ENCODE measurements at places on chromosomes 12 and 14. TPM values are rescaled to one million over a fixed set of nuclear protein-coding genes. Genes with fewer than 3 reads are reported as not detected.

C12orf54 gene
- not detected for total RNA-seq

LRTM2 gene
- not detected for total RNA-seq

GPR84 gene
- 0.50 TPM for total RNA-seq

ASB2 gene
- total RNA-seq, result 13.7 TPM

GRCh38 chr12:84862186-84862585 is 50.4 kb downstream of the SLC6A15 start:
- DNase-seq, result no peak

DNA sequence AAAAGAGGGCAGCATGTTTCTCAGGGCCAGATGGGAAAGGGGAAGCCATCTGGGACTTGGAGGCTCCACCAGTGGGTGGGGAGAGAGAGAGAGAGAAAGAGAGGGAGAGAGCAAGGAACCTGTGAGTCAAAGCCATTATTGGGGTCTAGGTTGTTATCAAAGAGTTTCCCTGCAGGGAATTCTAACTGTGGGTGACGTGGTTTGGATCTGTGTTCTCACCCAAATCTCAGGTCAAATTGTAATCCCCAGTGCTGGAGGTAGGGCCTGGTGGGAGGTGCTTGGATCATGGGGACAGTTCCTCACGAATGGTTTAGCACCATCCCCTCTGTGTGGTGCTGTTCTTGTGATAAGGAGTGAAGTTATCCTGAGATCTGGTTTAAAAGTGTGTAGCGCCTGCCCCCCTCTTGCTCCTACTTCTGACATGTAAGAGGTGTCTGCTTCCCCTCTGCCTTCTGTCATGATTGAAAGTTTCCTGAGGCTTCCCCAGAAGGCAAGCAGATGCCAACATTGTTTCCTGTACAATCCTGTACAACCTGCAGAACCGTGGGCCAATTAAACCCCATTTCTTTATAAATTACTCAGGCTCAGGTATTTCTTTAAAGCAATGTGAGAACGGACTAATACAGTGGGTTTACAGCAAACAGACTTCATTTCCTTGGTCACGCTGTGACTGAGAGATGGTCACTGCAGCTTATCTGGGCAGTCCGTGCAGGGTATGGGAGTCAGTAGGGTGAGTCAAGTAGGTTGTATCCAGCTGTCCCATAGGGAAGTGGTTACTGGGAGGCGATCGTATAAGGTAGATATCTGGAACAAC is 52.4 kb downstream of the CCDC91 start:
- no peak for DNase-seq

GRCh38 chr12:114476159-114476558 is 70.2 kb upstream of the TBX5 start:
- DNase-seq, result no peak

- DNase-seq, result peak; percentile 7
Measured at GRCh38 chr14:100618763-100619320, 31.6 kb upstream of the BEGAIN start.

GRCh38 chr12:58615047-58615446 is 305.3 kb downstream of the LRIG3 start:
- no peak for DNase-seq

DNA sequence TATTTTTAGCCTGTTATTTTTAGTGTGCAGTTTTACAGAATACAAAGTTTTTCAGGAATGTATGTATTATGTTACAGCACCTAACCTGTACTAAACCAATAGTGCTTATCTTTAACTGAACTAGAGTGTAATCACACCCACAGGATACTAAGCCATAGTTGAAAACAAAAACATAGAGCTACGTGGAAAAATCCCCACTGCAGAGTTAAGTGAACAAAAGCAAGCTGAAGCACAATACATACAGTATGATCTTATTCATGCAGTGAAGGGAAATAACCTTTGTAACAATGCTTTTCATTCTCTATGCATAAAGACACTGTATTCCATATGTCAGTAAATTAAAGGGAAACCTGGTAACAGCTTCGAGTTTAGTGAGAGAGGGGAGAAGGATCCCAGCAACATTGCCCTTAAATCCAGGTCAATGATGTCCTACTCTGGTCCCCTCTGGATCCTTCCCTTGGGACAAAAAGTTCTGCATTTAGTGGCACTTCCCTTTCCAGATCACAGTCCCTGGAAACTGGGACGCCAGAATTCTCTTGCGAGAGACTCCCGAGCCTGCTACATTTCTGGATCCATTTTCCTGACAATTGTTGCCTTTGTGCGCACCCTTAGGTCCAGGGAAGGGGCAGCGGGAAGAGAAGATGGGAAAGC is 121.3 kb upstream of the CCND2 start:
- no peak for DNase-seq

DNA sequence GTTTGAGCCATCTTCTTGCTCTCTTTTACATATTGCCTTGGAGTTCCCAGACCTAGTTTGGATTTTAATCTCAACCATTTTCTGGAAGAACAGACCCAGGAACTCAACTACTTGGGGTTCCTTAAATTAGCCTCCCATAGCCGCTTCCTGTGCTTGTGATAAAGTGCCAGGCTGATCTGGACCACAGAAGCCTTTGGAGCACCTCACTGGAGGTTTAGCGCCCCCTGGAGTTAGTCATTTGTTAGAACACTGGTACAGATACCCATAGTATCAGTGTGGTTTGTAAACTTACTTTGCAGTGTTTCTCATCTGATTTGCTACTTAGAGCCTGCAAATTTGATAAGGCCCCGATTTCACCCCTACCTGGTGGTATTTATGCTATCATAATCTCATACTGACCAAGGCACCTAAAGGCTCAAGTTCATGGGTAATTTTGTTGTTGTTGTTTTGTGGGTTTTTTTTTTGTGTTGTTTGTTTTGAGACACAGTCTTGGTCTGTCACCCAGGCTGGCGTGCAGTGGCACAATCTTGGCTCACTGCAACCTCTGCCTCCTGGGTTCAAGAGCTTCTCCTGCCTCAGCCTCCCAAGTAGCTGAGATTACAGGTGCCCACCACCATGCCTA is 3.7 kb downstream of the UNC119B start:
- peak; percentile 72 for DNase-seq

- DNase-seq, result no peak
Measured at GRCh38 chr14:96648506-96649326, 146.5 kb downstream of the PAPOLA start.

DNA sequence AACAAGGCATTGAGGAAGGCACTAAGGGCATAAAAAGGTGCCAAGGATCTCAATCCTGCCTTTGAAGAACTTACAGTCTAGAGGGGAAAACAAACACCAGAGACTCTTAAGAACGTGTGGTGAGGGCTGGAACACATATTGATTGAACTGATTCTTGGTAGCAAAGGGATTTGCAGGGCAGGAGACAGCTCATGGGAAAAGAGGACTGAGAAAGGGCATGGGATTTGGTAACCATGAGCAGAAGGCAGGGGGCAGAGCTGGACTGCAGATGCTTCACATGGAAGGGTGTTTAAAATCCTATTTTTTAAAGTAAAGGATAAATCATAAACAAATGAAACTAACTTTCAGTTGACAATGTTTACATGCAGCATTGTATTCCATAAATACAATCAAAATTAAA is 203.1 kb downstream of the ITPR2 start:
- no peak for DNase-seq

GRCh38 chr12:80752464-80752863 is 35.8 kb downstream of the MYF5 start:
- no peak for DNase-seq

- peak; percentile 72 for DNase-seq
Measured at GRCh38 chr12:95204141-95204866, 13.0 kb downstream of the FGD6 start.

DNA sequence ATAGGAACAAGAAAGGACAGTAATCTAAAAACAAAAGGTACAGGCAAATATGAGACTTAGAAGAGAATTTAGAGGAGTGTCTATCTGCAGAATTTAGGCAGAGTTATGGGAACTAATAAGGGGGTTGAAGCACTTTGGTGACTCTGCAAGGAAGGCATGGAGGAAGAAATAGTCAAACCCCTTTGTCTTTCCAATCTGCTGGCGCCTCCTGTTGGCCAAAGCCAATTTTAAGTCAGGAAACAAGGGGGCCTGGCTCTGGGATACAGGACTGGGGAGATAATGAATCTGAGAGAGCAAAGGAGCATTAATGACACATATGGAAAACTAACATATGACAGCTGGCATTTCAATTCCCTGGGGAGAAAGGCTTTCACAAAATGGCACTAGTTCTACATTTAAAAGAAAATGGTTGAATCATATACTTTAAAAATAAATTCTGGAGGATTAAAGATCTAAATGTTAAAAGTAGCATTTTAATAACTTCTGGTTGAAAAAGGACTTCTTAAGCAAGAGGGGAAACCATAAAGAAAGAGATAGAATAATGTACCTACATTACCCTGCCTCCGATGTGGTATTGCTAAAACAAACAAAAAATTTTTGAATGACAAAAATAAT is 48.5 kb upstream of the CSRP2 start:
- no peak for DNase-seq

GRCh38 chr12:67649261-67649569 is 670 bp downstream of the DYRK2 start:
- DNase-seq, result no peak

DNA sequence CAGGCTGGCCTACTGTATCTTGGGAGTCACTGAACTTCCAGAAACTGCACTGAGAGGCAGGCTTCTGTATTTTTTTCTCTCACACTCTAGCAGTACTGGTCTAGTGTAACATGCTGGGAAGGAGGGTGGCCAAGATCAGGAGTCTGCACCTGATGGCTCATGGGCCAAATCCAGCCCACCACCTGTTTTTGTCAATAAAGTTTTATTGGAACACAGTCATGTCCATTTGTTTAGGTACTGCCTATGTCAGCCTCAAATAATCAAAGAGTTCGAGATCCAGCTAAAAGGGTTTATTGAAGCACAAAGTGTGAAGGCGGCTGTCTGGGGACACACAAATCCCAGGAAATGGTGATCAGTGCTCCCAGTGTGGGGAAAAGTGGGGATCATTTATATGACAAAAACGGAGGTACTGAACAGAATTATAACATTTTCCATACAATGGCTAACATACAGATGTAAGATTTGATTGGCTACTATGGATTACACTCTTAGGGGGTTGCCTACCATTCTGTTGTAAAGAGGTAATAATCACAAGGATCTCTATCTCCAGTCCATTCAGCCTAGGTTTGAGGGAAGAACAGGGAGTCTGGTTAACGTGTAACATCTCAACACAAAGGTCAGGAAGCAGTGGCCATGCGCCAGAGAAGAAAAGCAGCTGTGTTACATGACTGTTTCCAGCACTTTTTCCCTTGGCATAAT is 12.9 kb downstream of the USP30 start:
- peak; percentile 59 for DNase-seq

GRCh38 chr14:103196716-103197115 is 73.5 kb downstream of the TNFAIP2 start:
- DNase-seq, result no peak

GRCh38 chr12:124184456-124184855 is 110.4 kb upstream of the RFLNA start:
- no peak for DNase-seq

DNA sequence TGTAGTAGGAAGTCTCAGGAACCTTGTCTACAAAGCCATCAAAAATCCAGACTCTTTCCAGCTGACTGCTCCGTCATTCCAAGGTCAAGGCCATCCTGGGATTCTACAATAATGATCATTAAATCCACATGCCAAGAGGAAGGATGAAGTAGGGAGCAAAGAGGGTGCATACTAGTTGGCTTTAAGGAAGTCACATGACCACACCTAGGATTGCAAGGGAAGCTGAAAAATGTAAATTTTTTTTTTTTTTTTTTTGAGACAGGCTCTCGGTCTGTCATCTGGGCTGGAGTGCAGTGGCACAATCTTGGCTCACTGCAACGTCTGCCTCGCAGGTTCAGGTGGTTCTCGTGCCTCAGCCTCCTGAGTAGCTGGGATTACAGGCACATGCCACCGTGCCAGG is 7.3 kb upstream of the MRPL42 start:
- no peak for DNase-seq

GRCh38 chr12:98645572-98646067 is 530 bp downstream of the APAF1 start:
- peak; percentile 33 for DNase-seq

GRCh38 chr12:107468182-107468581 is 217.4 kb upstream of the PWP1 start:
- DNase-seq, result no peak

- DNase-seq, result peak; percentile 24
Measured at GRCh38 chr12:116382686-116383530, 105.4 kb upstream of the MED13L start.

All from left colon (tissue), 2 donors.